ENCODE measurements at places on chromosomes 4 and X.

GRCh38 chr4:36772154-36772516 is 472.4 kb upstream of the NWD2 start:
- no peak for DNase-seq

- no peak for DNase-seq
Measured at GRCh38 chrX:154829926-154830442, 4.5 kb downstream of the SMIM9 start.

DNA sequence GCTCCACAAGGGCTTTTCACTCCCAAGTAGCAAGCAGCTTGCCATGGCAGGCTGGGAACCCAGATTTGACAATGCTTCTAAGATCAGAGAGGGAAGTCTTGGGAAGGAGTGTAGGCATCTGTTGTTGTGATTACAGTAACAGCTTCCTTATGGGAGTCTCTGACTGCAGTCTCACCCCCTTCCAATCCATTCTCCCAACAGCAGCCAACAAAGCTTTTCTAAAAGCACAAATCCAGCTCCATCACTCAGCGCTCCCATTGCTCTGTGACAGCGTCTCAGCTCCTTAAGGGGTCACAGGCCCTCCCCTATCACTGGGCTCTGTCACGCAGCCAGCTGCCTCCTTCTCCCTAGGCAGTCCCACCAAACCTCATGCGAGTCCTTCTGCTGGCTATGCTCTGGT is 7.1 kb downstream of the IGFBP7 start:
- no peak for DNase-seq

GRCh38 chr4:76449362-76449767 is 14.3 kb downstream of the SHROOM3 start:
- DNase-seq: no peak

DNA sequence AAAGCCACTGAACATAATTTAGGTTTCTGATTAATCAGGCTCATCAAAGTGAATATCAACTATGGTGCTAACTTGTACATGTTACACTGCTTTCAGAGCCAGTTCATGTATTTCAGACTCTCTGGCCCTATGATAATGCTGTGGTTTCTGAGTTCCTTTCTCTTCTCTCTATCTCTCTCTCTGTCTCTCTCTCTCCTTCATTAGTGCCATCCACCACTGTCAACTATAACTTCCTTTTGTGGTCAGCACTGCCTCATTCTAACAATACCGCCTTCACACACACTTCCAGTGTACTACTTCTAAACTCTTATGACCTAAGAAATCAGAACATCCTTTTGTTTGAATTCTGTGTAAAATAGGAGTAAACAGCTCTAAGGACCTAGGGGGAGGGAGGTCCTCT is 907.1 kb downstream of the RPA4 start:
- no peak for DNase-seq

Measured in activated CD4-positive, alpha-beta T cell treated with anti-CD3 and anti-CD28 coated beads, Interleukin-2, amount 50 U/mL, for 4 hours (primary cell).